NCI-H510A (cell line): ENCODE measurements at places on chromosomes 3 and 15.

GRCh38 chr15:52162260-52162659 is 28.9 kb downstream of the GNB5 start:
- DNase-seq = no peak

DNA sequence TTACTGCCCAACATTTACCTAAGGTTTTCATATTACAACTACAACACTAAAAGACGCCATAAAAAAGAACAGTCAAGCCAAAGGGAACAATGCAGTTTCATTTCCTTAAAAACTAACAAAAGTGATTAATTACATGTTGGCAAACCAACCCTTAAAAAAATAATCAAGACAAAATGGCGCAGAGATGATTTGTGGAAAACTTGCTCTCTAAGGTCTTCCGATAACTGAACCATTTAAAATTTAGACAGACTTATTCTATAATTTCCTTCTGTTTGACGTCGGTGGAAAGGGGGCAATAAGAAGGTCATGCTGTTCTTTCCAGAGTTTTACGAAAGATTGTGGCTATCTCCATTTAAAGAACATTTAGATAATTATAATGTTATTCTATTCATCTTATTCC is 87.6 kb downstream of the RYK start:
- no peak for DNase-seq

DNA sequence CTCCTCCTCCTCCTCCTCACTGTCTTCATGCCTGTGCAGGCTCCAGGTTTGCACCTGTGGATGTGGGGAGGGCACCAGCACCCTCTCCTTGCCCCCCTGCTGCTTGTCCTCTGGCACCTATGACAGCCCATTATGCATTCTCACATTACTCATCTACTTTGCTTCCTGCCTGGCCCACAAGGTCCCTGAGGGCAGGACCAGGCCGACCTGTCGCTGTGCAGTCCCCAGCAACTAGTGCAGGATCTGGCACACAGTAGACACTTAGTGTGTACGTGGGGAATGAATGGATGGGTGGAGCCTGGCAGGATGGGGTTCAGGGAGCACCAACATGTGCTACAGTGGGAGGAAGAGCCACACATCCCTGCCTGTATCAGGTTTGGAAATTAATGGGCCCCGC is 58.3 kb upstream of the TMEM115 start:
- no peak for DNase-seq

DNA sequence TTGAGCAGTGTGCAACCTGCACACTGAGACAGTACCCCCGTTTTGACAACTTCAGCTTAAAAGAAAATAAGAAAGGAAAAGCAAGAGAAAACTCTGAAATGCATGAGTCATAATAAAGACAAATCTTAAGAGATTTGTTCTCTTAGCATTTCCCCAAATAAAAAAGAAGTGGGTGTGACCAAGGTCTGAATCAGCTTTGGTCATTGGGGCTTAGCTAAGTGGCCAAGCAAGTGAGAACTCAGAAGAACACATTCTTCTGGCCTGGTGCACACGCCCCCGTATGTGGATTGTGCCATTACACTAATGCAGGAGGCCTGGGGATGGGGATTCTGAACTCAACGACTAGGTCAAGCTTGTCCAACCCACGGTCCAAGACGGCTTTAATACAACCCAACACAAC is 56.9 kb upstream of the PDZRN3 start:
- DNase-seq = no peak

- no peak for DNase-seq
These were observed 29.1 kb downstream of the PRR20G start for GRCh38 chr3:127258733-127259132.
